Non-pigmented ciliary epithelial cell (primary cell): ENCODE measurements at places on chromosomes 1 and 21.
A peak's percentile ranks its signal among the peaks of the same experiment; 100 is the strongest.

DNA sequence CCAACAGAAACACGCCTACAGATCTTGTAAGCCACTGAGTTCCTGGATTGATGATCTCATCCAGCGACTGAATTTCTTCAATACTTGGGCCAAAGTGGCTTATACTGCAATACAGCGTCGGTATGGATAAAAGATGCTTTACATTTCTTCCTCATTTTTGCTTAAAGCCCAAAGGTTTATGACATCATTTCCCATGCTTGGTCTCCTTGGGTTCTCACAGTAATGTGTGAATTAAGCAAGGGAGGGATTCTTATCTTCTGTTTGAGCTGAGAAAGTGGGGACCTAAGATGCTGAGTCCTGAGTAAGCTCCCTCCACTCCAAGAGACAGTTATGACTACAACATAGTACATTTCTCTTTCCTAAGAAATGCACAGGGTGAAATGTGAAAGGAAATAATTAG lies 39.5 kb downstream of the LBR start:
- no peak for DNase-seq

DNA sequence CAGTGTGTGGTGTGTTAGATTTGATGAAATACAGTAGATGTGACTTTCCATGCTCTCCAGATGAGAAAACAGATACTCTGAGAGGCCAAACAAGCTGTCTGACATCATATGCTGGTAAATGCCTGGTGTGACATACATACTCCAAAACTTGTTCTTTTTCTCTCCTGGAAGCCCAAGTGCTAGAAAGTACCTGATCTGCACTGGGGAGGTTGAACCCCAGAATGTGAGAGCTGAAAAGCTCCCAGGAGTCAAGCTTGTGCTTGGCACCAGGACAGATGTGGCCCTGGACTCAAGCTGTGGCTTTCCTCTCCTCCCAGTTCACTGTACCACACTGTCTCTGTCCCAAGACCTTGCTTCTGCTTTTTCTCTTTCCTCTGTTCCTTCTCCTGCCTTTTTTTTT lies 389.0 kb upstream of the USP24 start:
- no peak for DNase-seq

DNA sequence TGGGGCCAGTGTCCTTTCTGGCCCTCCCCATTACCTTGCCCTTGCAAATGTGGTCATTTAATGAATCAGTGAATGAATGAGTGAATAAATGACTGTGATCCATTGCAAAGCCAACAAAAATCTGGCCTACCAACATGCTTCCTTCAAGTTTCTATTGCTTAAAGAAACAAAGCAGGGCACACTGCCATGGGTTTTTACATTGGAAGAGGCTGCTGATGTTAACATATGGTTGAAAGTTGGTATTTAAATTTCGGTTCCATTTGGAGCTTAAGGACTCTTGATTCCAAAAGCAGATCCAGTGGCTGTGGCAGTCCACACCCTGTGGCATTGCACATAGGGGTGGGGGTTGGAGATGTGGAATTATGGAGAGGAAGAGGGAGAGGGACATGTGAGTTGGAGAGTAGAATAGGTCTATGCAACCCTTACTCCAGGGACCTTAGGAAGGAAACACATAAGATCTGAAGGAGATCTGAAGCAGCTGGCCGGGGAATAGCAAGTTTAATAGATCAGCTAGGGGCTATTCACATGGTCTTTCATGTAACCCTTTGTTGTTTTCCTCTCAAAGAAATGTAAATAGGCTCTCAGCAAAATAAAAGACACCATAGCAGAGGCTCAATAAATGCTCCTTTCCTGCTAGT lies 7.2 kb downstream of the ABCA4 start:
- DNase-seq: no peak

DNA sequence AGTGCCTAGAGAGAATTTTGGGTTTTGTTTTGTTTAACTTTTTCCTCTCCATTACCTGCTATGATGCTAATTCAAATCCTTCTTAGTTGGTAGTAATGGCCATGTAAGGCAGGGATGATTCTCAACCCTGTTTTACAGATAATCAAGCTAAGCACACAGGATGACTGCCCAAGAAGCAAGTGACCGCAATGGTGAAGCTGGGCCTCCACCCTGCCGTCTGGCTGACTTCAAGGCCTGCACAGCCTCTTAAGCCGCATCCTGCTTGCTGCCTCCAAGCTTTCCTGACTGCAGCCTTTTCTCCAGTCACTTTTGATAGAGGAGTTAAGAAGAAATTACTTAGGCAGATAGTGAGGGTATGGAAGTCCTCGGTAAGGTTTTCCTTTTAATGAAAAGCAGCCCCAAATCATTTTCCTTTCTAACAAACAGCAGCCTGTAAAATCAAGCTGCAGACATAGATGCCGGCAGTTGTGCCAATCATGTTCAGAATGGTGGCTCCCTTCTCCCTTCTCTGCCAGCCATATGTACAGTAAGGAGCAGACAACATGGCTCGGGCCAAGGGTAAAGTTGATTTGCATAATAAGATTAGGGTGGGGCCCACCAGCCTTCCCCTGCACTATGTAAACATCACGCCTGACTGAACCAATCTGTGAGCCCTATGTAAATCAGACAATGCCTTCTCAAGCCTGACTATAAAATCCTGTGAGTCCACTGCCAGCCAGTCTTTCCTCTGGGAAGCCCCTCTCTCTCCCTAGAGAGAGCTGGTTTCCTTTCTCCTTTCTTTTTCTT lies 8.8 kb upstream of the CTBS start:
- DNase-seq: no peak

DNA sequence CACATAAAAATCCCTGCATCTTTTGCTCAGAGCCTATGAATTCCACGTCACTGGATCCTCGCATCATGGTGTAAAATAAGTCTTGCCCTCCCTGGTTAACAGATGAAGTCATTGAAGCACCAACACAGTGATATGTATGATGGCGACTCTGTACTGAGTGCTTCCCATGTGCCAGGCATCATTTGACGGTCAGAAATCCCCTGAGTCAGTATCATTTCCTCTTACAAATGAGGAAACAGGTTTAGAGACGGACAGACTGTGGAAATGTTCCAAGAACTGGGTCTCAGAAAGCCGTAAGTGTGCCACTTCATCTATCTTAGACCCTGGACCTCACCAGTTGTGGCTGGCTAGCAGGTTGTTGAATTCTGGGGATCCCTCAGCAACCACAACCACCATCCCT lies 5.1 kb upstream of the OLFML2B start:
- no peak for DNase-seq

DNA sequence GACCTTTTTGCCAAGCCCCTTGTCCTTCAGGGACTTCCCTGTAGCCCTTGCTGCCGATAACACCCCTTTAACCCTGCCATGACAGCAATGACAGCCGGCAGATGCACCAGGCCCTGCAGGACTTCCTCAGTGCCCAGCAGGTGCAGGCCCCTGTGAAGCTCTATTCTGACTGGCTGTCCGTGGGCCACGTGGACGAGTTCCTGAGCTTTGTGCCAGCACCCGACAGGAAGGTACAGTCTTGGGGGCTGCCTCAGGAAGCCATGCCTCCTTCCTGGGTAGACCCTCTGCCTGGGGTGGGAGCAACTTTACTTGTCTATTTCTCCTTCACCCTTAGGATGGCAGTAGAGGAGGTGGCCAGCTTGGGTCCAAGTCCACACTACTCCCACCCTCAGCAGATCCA lies 16.1 kb upstream of the PADI6 start:
- no peak for DNase-seq

GRCh38 chr1:84689514-84690396 lies 506 bp downstream of the SSX2IP start:
- DNase-seq: no peak

- DNase-seq: no peak
Measured at GRCh38 chr1:17789926-17790325, 34.8 kb downstream of the ACTL8 start.

DNA sequence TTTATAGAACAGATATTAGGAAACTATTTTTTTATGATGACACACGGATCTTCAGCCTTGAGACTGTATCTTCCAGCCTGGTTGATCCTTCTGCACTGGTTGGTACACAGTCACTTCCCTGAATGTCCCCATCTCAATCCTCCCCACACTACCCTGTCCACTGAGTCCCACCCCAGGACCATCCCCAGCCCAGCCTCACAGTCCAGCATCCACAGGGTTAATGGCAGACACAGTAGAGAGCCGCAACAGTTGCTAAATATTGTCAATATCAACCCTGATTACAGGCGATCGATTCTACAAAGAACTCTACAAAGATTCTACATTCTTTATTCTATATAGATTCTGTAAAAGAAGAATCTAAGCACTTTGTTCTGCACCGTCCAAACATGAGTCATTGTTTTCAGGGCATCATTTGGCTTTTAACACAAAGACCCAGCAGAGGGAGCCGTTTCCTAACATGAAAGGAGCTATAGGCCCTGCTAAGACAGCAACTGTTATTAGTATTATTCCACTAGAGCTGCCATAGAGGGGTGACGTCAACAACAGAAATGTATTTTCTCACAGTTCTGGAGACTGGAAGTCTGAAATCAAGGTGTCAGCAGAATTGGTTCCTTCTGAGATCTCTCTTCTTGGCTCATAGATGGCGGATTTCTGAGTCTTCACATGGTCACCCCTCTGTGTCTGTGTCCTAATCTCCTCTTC lies 30.1 kb upstream of the IFNAR2 start:
- peak; percentile 86 for DNase-seq

DNA sequence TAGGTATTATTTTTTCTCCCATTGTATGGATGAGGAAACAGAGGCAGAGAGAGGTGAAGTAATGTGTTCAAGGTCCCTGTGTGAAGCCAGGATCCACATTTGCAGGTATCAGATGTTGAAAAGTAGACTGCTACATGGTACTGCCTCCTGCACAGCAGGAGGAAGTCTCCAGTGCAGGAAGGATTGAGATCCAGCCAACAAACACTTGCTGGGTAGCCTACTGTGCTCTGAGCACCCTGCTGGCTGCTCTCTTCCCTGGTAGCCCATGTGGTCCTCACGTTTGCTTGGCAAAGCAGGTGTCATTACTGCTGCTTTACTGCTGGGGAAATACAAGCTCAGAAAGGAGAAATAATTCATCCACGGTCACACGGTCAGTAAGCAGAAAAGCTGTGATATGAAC lies 21.3 kb upstream of the GRIK3 start:
- DNase-seq: no peak

DNA sequence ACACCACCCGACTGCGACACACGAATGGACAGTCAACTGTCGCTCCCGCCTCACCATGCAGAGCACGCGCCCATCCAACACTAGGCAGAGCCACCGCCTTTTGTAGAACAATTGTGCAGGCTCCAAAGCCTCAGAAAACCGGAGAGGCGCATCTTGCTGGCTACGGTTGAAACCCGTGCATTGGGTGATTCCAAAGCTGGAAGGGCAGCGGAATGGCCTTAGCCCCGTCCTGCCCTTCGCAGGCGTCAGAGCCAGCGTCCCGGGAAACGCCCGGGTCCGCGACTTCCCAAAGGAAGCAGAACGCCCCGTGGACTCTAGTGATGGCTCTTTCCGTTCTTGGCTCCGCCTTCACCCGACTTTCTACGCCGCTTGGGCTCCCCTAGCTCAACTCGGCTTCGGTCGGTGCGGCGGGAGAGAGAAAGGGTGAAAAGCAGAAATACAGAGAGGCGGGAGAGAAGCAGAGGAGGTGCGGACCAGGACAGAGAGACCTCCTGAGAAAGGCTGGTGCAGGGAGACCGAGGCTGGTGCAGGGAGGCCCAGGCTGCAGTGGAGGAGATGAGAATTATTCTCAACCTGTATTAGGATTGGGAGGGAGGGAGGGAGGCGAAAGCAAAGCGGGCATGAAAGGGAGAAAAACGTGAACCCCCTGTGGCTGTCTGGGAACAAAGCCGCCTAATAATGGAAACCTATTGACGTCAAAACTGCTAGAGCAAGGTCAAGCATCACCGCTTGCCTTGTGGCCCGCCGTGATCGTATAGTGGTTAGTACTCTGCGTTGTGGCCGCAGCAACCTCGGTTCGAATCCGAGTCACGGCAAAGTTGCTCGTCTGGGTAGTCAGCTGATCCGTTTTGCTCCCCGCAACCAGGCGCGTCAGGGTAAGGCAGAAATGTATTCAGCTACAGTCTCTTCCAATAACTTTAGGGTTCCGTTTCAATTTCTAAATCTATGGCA lies 99.5 kb downstream of the PRKAB2 start:
- DNase-seq: no peak

DNA sequence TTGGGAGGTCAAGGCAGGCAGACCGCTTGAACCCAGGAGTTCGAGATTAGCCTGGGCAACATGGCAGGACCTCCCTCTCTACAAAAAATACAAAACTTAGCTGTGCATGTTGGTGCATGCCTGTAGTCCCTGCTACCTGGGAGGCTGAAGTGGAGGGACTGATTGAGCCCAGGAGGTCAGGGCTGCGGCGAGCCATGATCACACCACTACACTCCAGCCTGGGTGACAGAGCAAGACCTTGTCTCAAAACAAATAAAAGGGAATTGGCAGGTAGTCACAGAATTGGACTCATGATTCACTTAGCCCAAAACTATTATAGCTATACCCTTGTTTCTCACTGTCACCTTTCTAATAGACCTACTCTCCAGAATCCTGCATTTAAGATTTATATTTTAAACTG lies 5.5 kb downstream of the TADA1 start:
- no peak for DNase-seq

DNA sequence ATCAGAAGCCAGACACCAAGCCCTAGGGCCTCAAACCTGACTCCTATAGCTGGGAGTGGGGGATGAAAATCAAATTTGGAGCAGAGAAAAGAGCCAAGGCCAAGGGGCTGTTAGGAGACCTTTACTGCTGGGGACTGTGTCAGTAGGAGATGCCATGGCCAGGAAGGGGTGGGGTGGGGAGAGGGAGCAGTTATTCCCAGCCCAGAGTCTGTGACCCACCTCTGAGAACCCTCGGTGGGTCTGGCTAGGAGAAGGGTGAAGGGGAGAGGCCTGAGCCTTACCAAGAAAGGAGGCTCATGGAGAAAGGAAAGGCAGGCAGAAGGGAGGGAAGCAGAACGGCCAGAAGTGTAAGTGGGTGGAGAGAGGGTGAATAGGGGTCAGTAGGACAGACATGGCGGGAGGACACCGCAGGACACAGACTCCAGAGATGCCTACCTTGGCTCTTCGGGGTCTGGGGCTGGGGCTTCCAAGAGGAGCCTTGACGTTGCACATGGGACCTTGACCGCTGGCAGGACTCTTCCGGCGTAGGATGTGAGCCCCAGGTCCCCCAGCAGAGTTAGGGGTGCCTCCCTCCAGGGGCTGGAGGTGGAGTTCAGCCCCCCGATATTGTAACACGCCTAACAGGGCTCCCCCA lies 1.2 kb downstream of the ADAMTS4 start:
- no peak for DNase-seq

DNA sequence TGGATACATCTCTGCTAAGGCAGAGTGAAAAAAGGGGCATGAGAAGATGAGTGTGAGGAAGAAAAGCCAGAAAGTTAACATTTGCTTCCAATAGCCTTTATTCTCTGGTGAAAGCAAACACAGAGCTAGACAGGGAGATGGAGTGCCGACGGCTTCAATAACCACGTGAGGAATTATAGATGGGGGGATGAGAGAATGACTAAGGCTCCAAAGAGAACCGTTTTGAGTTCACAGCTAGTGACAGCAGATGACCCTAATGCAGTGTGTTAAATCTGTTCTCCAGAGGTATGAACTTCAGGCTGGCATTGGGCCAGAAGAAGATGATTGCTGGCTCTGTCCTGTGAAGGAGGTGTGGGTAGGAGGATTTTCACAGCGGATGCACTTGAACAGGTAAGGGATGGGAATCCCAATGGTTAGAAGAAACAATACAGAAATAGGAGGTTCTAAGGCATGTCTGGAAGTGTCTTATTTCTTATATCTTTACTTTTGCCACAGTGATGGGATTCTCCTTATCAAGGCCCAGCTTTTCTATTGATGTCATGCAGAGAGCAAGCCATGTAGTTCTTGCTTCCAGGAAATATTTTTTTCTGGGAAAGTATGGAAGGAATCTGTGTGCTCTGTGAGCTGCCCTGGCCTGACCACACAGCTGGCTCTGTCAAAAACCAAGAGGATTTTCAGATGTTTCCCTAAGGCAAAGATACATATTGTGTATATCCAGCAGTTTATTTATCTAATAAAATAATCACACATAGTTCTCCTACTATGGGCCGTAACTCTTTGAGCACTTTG lies 573.8 kb downstream of the LTN1 start:
- no peak for DNase-seq
